ENCODE measurements at places on chromosomes 6 and 20. TPM values are rescaled to one million over a fixed set of nuclear protein-coding genes. Genes with fewer than 3 reads are reported as not detected.

GRCh38 chr6:158413028-158413427, 100.8 kb downstream of the TULP4 start:
- DNase-seq, result no peak

- no peak for DNase-seq
Measured at GRCh38 chr6:35626401-35626800, 62.3 kb downstream of the FKBP5 start.

RIMS4 gene
- total RNA-seq, result not detected

RIPOR3 gene
- total RNA-seq, result not detected

CEP162 gene
- 7.9 TPM for total RNA-seq

TUBB2B gene
- not detected for total RNA-seq

DNA sequence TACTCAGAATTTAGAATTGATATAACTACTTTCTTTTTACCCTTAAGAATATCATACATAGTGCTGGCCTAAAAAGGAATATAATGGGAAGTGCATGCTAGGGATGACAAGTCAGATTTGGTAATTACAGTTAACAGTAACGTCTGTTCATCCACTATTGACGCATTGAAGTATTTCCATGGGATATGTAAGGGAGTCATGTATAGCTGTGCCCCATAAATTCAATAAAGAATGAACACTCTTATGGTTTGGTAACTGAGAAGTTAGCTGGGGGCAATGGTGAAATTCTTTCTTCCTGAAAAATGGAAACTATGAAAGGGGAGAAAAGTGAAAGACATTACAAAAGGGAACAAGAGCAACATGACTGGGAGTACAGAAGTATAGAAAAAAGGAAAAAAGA, 2.6 kb upstream of the COL19A1 start:
- no peak for DNase-seq

TMC2 gene
- total RNA-seq, result not detected

DNA sequence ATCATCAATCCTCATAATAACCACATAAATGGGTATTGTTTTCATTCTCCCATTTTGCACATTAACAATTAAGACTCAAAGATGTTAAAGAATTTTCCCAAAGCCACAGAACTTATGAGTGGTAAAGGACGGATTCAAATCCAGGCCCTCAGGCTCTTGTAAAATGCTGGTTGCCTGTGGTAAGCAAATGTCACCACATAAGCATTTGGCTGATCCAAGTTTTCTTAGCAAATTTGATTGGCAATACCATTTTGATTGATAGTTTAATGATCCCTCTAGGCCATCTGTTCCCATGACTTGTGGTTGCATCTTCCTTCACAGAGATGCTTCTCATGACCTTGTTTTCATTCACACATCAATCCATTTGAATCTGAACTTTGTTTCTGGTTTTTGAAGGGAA, 252.0 kb upstream of the RIN2 start:
- DNase-seq, result no peak

GRCh38 chr6:138533667-138534066, 34.4 kb upstream of the NHSL1 start:
- no peak for DNase-seq

DNA sequence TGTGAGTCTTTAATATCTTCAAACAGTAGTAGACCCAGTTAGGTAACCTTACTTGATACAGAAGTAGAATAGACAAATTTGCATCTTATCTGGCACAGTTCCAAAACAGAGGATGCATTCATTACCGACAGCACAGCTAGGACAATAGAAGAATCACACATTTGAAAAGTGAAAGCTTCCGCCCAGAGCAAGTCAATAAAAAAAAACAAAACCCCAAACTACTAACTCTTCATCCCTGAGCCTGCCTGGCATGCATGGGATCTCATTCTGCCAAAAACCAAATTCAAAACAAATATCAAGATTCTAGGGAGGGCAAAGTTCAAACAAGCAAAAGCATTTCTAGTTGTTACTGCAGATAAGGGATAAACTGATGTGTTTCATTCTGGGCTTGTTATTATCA, 235.4 kb downstream of the BTBD9 start:
- no peak for DNase-seq

GRCh38 chr6:16545382-16545781, 215.9 kb downstream of the ATXN1 start:
- DNase-seq, result no peak

DNA sequence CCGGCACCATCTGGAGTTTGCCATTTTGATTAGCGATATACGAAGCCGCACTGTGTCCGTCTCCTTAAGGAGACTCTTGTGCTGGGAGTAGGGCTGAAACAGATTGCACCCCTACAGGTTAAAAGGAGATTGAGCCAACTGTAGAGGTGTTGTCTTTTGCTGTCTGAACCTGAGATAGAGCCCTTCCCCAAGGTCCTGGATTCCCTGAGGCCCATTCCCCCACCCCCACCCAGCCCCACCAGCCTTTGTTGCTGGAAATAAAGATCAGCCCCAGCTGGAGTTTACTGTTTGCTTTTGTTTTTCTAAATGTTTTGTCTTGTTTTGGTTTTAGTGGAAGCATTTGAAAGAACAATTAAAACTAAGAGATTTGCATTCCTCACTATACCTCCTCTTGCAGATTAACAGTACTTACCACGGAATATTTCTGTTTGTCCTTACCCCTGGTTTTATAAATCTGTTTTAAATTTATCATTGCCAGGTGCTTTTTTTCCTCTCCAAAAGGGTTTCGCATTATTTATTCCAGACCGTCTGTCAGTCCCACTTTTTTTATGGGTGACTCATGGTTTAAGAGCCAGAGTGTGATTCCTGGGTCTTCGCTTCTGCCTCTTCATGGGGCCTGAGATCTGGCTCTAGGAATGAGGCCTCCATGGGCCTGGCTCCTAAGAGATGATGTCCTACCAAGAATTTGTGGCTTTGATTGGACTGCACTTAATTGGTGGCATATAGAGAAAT, 169.2 kb downstream of the DTNBP1 start:
- no peak for DNase-seq

DNA sequence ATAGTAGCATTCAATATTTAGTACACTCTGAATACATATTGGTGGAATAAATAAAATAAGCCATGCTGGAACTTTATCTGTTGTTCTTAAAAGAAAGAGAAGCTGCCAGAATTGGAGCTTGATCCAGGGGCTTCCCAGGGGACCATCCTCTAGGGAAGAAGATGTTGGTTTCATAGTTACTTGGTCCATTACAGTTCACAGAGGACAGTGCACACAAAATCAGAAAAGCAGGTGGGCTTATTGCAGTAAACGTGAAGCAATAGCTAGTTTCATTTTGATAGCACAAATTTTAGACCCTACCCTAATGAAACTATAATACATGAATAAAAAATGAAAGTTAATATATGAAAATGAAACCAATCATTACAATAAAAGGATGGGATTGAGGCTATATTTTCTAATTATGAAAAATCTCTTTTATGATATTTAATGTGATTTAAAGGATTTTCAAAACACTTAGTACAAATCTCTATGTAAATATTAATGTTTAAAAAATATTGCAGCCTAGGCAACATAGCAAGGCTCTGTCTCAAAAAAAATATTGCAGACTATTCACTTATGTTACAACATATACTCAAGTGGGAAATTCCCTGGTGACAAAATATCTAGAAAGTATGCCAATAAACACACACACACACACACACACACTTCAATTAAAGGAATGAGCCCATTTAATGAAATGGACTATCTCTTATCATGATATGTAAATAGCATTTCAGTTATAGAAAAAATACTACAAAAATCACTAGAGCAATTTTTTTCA, 227.0 kb upstream of the MARCKS start:
- no peak for DNase-seq

AIF1 gene
- 2.0 TPM for total RNA-seq

CD24 gene
- 49.3 TPM for total RNA-seq

CDH22 gene
- 0.09 TPM for total RNA-seq

GRCh38 chr6:149114167-149114566, 203.3 kb upstream of the TAB2 start:
- DNase-seq, result no peak

DNA sequence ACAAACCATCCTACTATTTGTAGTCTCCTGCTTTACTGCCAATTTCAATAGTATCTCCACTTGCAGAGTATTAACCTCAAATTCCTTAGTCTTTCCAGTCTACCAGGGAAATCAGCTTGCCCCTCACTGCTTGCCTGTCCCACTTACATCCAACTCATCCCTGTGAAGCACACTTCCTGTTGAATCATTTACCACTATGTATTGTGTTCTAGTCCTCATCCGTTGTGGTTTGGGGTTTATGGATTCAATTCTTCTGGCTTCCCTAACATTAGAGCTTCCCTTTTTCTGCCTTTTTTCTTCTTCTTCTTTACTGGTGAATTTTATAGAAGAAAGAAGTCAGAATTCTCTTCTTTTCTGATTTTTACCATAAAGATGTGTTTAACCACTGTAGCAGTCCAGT, 5.1 kb upstream of the TXLNB start:
- no peak for DNase-seq

CLIC5 gene
- total RNA-seq, result 2.5 TPM

DNA sequence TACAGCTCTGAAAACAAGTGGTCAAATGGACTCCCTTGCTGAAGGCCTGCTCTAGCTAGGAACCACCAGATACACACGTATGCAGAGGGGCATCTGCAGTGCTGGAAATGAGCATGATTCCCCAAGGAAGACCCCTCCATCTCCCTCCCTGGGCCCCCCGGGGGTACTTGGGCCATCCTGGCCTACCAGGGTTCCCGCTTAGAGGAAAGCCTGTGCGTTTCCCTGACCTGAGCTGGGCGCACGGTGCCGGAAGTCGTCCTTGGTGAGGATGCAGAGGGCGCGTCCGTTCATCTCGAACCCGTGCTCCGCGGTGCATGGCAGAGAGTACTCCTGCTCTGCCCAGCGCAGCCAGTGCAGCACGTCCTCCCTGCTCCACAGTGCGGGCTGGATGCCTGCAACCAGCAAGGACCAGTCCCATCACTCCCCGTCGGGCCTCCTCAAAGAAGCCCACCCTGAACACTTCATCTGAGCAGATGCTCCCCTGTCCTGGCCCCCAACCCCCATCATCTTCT, 11.8 kb downstream of the ETV7 start:
- DNase-seq, result no peak

GRCh38 chr6:94389218-94389617, 969.9 kb upstream of the EPHA7 start:
- no peak for DNase-seq

GRCh38 chr6:20569000-20569610, 34.8 kb downstream of the CDKAL1 start:
- DNase-seq, result no peak

- no peak for DNase-seq
Measured at GRCh38 chr6:7324520-7324919, 11.5 kb upstream of the SSR1 start.

- DNase-seq, result no peak
Measured at GRCh38 chr6:74070091-74070490, 374.1 kb downstream of the CD109 start.

GPR6 gene
- total RNA-seq, result not detected

DNA sequence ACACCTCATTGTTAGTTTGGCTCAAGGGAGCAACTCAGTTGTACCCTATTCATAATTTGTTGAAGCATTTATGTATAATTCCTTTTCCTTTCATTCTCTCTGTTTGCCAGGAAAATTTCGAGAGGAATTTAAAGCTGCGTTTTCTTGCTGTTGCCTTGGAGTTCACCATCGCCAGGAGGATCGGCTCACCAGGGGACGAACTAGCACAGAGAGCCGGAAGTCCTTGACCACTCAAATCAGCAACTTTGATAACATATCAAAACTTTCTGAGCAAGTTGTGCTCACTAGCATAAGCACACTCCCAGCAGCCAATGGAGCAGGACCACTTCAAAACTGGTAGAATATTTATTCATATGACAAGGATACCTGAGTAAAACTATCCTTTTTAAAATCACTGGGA, 45.2 kb upstream of the GFRAL start:
- no peak for DNase-seq

GRCh38 chr6:11298651-11299420, 66.4 kb upstream of the NEDD9 start:
- no peak for DNase-seq

CAP2 gene
- not detected for total RNA-seq

DNA sequence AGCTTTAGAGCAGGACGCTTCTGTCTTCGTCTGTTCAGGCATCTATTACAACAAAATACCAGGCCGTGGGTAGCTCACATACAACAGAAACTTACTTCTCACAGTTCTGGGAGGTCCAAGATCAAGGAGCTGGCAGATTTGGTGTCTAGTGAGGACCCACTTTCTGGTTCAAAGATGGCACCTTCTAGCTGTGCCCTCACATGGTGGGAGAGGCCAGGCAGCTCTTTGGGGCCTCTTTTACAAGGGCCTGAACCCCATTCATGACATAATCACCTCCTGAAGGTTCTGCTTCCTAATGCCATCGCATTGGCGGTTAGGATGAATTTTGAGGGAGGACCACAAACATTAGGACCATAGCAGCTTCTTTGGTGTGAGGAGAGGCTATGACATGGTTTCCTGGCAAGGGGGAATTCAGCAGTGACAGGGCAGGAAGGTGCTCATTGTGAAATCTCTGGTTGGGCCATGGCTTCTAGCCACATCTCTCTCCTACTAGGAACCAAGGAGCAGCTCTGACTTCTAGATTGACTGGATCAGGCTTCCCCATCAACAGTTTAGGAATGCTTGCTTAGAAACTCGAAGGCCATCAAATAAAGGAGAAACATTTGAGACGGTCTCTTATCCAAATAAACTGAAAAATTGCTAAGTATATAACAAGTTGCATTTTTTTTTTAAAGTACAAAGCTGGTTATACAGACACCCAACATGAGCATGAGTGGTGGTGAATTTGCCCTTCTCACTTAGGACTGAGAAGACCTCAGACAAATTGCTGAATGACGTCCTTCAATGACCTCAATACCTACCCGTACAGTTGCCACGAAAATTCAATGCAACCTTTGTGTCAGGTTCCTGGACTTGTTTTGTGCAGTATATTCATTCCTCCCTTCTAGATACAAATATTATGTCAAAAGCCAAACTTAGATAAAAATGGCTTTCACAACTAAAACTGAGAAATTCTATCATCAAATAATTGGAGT, 140.7 kb downstream of the ZDHHC14 start:
- no peak for DNase-seq

DNA sequence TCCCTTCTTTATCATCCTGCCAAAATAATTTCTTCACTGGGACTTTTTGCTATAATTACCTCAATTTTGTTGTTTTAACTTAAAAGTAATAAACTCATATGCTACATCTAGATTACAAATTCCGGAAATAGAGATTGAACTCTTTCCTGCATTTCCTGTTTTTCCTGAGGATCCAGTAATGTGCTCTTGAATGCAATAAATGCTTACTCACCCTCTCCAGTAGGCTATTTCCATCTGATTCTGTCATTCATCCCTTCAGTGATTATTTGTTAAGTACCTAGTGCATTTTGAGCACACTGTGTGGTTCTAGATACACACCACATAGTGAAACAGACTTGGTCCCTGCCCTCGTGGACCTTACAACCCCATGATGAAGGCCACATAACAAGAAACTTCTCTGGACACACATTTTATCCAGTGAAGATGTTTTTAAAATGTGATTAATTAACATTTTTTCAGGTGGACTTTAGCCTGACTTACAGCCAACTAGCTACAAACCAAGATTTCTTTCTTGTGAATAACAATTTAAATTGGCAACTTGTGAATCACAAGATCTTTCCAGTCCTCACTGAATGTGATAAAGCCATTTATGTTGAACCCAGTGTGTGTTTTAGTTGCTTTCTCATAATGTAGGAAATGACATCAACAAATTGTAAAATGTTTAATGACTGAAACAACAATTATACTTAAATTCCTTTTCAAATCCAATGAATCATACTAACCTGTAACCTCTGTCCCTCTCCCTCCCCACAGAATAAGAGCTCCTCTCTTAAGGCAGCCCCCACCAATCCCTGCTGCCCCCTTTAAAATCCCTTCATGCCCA, 272.3 kb downstream of the KHDC1L start:
- DNase-seq, result no peak
